ENCODE measurements at places on chromosomes 2 and 18.
A peak's percentile ranks its signal among the peaks of the same experiment; 100 is the strongest.

GRCh38 chr2:229832510-229832898 lies 89.3 kb downstream of the TRIP12 start:
- H3K36me3 ChIP-seq: peaks cover 16% of the 10 kb centered on the region
- H3K4me1 ChIP-seq: no peaks in the 10 kb centered on the region

- no peaks in the 10 kb centered on the region for H3K4me1 ChIP-seq
- no peak overlapping the region for H3K4me3 ChIP-seq
- peak; percentile 70 for DNase-seq
- no peak overlapping the region for H3K27ac ChIP-seq
- no peaks in the 10 kb centered on the region for H3K36me3 ChIP-seq
Observed at GRCh38 chr2:144659731-144660275, 139.9 kb upstream of the ZEB2 start.

- H3K27me3 ChIP-seq: peaks cover 58% of the 10 kb centered on the region
- peak within 1 kb of the TSS; percentile 57 for H3K4me3 ChIP-seq
- peak; percentile 20 for DNase-seq
- H3K36me3 ChIP-seq: no peaks in the 10 kb centered on the region
Observed at GRCh38 chr2:68643011-68643873, at the start of gene PROKR1. PROKR1 (plus strand) TSS chr2:68643579; CDS start chr2:68645822, 2,243 bp downstream.

DNA sequence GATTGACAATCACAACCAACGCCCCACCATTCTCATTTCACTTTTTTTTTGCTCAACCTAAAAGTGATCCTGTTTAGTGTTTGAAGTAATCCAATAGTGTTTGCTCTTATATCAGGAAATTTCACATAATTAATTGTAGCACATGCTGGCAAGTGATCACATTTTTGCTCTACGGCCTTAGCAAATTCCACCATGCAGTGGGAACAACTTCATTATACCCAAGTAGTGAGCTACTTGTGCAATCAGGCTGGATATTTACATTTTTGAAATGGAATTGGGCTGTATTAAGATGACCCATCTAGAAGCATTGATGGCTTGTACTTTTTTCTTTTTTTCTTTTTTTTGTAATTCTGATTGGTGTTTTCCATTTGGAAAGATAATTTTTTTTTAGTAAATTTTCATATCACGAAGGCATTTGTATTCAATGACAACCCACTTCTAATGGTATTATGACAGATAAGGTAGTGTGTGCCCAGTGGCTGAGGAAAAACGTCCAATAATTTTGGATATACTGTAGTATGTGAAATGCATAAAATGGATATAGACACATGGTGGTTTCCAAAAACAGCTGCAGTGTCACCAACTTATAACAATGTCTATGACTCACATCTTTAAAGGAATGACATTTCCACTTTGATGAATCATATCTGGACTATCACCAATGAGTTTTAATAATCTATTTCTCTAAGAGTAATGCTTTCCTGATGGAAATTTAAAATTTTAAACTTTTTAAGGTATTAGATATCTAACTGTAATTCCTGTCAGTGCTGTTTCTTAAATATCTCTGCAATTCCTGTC lies 130.6 kb downstream of the COL6A3 start:
- no peaks in the 10 kb centered on the region for H3K36me3 ChIP-seq
- no peak for DNase-seq
- H3K27ac ChIP-seq: no peak overlapping the region
- H3K27me3 ChIP-seq: no peaks in the 10 kb centered on the region
- H3K4me1 ChIP-seq: peaks cover 7% of the 10 kb centered on the region

GRCh38 chr2:101354420-101355311 lies 32.6 kb downstream of the CREG2 start:
- no peak for DNase-seq
- H3K27ac ChIP-seq: no peak overlapping the region
- H3K4me3 ChIP-seq: no peak overlapping the region
- peaks cover 2% of the 10 kb centered on the region for H3K27me3 ChIP-seq

GRCh38 chr2:184425083-184425482 lies 173.2 kb upstream of the ZNF804A start:
- no peaks in the 10 kb centered on the region for H3K4me1 ChIP-seq
- no peak overlapping the region for H3K27ac ChIP-seq
- no peaks in the 10 kb centered on the region for H3K27me3 ChIP-seq
- H3K4me3 ChIP-seq: no peak overlapping the region
- no peak for DNase-seq
- H3K36me3 ChIP-seq: no peaks in the 10 kb centered on the region

DNA sequence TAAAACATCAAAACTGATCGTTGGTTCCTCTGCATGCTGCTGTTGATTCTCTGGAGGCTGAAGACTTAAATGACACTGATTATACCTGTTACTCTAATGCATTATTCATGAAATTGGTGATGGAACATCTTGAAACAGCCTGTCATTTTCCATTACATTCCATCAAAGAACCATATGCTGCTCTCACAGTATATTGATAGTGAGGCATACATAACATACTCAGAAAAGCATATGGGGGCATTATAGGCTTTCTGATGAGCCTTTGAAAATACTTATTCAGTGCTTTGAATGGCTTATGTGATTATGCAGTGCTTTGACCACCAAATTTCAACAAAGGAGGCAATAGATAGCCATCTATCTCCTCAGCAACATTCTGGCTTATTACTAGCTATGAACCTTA lies 392.1 kb downstream of the CDH19 start:
- no peaks in the 10 kb centered on the region for H3K36me3 ChIP-seq
- H3K27ac ChIP-seq: no peak overlapping the region
- H3K27me3 ChIP-seq: no peaks in the 10 kb centered on the region
- H3K4me1 ChIP-seq: no peaks in the 10 kb centered on the region
- DNase-seq: no peak
- H3K4me3 ChIP-seq: no peak overlapping the region

- H3K27me3 ChIP-seq: no peaks in the 10 kb centered on the region
- DNase-seq: peak; percentile 45
- H3K36me3 ChIP-seq: no peaks in the 10 kb centered on the region
- no peak overlapping the region for H3K27ac ChIP-seq
- H3K4me1 ChIP-seq: no peaks in the 10 kb centered on the region
Observed at GRCh38 chr2:239600650-239601049, 199.8 kb upstream of the HDAC4 start.

DNA sequence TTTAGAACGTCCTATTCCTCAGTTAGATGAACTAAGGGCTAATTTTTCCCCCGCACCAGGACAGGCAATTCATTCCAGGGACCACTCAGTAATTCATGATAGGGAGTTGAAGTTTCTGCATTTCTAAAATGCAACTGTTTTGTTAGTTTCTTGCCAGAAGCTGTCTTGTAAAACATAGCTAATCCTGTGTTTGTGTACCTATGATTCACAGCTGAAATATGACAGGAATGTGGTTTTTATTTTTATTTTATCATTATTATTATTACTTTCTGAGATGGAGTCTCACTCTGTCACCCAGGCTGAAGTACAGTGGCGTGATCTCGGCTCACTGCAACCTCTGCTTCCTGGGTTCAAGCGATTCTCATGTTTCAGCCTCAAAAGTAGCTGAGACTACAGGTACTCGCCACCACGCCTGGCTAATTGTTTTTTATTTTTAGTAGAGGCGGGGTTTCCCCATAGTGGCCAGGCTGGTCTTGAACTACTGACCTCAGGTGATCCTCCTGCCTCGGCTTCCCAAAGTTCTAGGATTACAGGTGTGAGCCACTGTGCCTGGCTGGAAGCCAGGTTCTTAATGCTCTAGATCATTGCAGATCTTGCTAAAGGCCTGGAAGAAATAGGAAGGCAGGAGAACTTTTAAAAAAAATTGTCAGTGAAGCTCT lies 154.8 kb upstream of the FHL2 start:
- no peak for DNase-seq
- H3K4me1 ChIP-seq: no peaks in the 10 kb centered on the region
- H3K4me3 ChIP-seq: no peak overlapping the region
- no peak overlapping the region for H3K27ac ChIP-seq
- no peaks in the 10 kb centered on the region for H3K27me3 ChIP-seq

GRCh38 chr2:159637988-159638501 lies 21.7 kb upstream of the BAZ2B start:
- DNase-seq: no peak
- H3K4me1 ChIP-seq: no peaks in the 10 kb centered on the region
- no peak overlapping the region for H3K4me3 ChIP-seq
- no peak overlapping the region for H3K27ac ChIP-seq

GRCh38 chr2:40400336-40400953 lies 51.4 kb downstream of the SLC8A1 start:
- H3K27ac ChIP-seq: no peak overlapping the region
- H3K36me3 ChIP-seq: no peaks in the 10 kb centered on the region
- H3K4me1 ChIP-seq: no peaks in the 10 kb centered on the region
- no peak overlapping the region for H3K4me3 ChIP-seq
- DNase-seq: no peak
- no peaks in the 10 kb centered on the region for H3K27me3 ChIP-seq

DNA sequence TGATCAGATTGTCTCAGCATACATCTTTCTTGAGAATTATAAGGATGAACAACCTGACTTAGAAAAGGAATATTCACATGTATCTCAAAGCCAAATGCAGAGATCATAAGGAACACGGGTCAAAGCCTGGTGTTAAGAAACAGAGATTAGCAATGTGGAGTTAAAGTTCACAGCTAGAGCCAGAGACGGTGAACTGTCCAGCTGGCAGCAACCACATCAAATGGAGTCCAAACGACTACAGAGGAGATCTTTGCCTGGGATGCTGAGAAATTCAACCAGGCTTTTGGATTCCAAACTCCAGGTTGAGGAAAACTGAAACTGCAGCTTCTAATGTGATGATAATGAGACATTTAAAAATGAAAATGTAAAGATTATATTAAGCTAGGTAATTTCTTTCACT lies 939.9 kb upstream of the NXPH2 start:
- no peak for DNase-seq
- no peak overlapping the region for H3K4me3 ChIP-seq
- no peaks in the 10 kb centered on the region for H3K4me1 ChIP-seq
- H3K27ac ChIP-seq: no peak overlapping the region
- H3K27me3 ChIP-seq: no peaks in the 10 kb centered on the region

DNA sequence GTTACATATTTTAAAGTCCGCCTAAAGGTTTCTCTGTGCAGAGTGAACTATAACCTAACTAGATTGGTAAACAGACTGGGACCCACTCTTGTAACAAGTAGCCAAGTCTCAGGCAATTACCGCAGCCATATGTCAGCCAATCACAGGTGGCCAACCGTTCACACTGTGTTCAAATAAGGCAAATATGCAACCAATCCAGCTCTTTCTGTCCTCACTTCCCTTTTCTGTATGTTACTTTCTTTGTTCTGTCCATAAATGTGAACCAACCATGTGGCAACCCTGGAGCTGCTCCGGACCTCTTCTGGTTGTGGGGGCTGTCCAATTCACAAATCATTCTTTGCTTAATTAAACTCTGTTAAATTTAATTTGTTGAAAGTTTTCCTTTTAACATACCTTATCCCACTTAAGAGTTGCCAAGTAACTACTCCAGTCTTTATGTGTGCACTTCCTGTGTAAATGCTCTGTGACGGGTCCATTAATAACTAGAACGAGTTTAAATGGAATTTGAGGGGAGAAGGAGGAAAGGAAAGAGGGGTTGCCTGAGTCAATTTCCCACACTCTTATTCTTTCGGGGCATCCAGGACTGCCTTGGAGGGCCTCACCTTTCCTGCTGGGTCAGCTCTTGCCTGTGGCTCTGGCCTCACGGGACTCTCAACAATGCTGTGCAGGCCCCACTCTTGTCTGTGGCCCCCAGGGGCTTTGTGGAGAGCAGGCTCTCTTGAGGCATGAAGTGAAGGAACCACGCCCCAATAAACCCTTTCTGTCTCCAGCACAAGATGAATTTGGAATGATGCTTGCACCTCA lies 6.6 kb upstream of the RPL37A start:
- H3K36me3 ChIP-seq: no peaks in the 10 kb centered on the region
- H3K4me3 ChIP-seq: no peak overlapping the region
- no peak for DNase-seq
- H3K27ac ChIP-seq: no peak overlapping the region

DNA sequence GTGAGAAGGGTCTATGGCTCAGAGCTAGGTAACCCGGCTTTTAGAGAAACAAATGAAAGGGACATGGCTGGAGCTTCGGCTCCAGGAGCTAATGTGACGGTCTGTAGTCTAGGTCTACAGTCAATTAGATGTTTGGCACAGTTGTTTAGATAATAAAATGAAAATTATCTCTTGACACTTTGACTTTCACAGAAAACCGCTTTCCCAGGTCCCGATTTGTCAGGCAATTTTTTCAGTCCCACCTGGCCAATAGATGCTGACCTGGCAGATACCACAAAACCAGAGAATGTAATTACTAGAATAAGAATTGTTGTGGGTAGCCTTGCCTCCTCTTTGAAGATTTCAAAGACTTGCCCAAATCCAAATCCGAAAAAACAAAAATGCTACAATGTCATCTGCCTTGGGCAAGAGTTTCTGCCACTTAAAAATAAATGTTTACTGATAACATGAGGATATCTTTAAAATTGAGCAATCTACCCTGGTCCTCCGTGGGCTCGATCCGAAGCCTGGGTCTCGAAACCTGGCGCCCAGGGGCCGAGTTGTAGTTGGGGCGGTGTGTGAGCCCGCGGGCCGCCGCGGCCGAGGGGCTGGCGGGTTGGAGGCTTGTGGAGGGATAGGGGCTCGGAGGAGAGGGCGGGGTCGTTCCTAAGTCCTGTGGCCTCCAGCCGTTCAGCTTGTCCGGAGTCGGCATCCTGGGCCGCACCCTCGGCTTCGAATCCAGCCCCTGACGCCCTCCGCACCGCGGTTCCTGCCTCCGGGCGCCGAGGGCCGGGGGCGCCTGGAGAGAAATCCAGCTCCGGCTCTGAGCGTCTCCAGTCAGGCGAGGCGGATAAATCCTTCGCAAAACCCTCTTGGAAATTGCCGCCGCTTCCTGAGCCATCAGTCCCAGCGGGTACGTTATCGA lies 2.3 kb downstream of the EMX1 start:
- no peak overlapping the region for H3K27ac ChIP-seq
- H3K4me3 ChIP-seq: peak overlapping the region; percentile 43
- peaks cover 100% of the 10 kb centered on the region for H3K27me3 ChIP-seq
- H3K36me3 ChIP-seq: no peaks in the 10 kb centered on the region
- peaks cover 65% of the 10 kb centered on the region for H3K4me1 ChIP-seq

GRCh38 chr18:35389095-35389618 lies 12.0 kb upstream of the ZNF396 start:
- H3K27me3 ChIP-seq: no peaks in the 10 kb centered on the region
- no peak for DNase-seq
- H3K27ac ChIP-seq: no peak overlapping the region
- H3K36me3 ChIP-seq: no peaks in the 10 kb centered on the region
- peak overlapping the region; percentile 18 for H3K4me3 ChIP-seq
